Stimulated activated CD4-positive, alpha-beta T cell treated with anti-CD3 and anti-CD28 coated beads, Interleukin-12 subunit alpha, Interleukin-12 subunit beta, amount 100 ng/mL, for 24 hours (primary cell): ENCODE measurements at places on chromosomes 7 and 10.

DNA sequence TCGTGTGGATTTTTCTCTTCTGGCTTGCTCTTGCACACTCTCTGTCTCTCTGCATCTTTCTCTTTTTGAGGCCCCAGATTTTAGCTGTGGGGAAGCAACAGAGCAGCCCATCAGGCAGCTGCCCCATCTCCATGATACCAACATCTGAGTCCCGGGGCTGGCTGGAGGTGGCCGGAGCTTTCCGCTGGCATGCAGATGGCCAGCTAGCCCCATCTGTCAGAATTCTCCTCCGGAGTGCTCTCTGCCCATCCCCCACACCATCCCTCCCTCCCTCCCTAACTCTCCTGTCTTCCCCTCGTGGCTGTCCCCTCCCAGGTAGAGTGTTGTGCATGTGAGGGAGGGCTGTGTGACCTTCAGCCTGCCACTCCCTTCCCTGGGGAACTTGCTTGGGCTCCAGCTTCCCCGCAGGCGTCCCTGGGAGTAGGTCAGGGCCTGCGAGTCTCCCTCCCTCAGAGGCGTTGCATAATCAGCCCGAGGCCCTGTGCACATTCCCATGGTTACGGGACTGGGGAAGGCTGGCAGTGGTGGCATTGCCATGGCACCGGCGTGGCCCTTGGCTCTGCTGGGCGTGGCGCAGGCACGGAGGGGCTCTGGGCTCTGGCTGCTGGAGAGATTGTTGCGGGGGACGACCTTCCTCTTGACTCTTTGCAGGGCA lies 24.7 kb downstream of the GHRHR start:
- DNase-seq, result no peak

- DNase-seq, result no peak
Observed at GRCh38 chr10:91311601-91312381, 91.3 kb downstream of the PCGF5 start.

GRCh38 chr10:493391-494148 lies 195.9 kb downstream of the DIP2C start:
- no peak for DNase-seq

- no peak for DNase-seq
Observed at GRCh38 chr10:22086730-22087401, 83.3 kb upstream of the DNAJC1 start.

- DNase-seq, result no peak
Observed at GRCh38 chr7:18421297-18422002, 74.1 kb upstream of the HDAC9 start.

GRCh38 chr7:155166108-155166507 lies 96.0 kb downstream of the HTR5A start:
- no peak for DNase-seq

DNA sequence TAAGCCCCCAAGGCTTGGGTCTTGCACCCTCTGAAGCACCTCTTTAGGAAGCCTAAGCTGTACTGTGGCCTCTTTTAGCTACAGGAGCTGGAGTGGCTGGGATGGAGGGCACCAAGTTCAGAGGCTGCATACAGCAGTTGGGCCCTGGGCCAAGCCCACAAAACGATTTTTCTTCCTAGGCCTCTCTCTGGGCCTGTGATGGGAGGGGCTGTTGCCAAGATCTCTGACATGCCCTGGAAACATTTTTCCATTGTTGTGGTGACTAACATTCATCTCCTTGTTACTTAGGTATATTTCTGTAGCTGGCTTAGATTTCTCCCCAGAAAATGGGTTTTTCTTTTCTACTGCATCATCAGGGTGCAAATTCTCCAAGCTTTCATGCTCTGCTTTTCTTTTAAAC lies 375.7 kb upstream of the NPSR1 start:
- no peak for DNase-seq

GRCh38 chr10:22022257-22023032 lies 18.9 kb upstream of the DNAJC1 start:
- DNase-seq, result peak; percentile 33

GRCh38 chr7:116843378-116843777 lies 19.0 kb upstream of the CAPZA2 start:
- DNase-seq, result no peak

- DNase-seq, result no peak
Observed at GRCh38 chr7:43278088-43278644, 165.7 kb downstream of the HECW1 start.

GRCh38 chr7:149825567-149826343 lies 12.4 kb upstream of the ZNF862 start:
- DNase-seq, result no peak

DNA sequence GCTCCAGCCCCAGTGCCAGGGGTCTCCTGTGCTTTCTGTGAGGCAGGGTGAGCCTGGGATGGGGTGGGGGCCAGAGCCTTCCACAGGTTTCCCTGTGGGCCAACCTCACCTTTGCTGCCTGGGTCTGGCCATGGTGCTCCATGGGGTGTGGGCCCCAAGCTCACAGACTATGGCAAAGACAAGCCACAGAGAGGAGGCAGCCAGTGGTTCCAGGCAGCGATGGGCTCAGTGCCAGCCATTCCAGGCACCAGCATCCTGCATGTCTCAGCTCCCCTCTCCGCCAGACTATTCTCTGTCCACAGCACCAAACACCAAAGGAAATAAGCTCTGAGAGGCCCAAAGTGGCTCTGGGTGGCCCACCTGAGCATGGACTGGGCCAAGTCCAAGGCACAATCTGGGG lies 133.5 kb downstream of the PTPN20 start:
- no peak for DNase-seq

- DNase-seq, result no peak
Observed at GRCh38 chr10:12097791-12098190, 29.0 kb downstream of the DHTKD1 start.
